ENCODE measurements at places on chromosomes 12 and 14.

- DNase-seq, result no peak
These were observed 956.7 kb upstream of the SEL1L start for GRCh38 chr14:82490397-82490796.

DNA sequence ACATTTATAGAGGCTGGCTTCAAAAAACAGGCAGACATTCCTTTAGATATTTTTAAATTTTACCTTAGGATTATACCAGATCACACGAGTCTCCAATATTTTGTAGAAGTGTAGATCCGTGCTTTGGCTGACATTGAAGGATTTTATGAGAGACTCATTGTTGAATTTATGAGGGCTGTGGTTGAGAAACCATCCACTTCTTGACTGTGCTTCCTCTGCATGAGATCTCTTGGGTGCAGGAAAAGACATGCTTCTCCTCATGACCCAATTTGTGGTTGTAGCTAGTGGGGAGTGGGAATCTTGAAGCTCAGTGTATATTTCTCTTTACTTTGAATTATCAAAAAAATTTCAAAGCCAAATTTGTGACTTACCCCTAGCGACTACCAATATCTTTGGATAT lies 36.7 kb upstream of the NKX2-8 start:
- no peak for DNase-seq

- DNase-seq, result no peak
These were observed 135.3 kb downstream of the FGD4 start for GRCh38 chr12:32534698-32535097.

- DNase-seq, result no peak
These were observed 37.8 kb downstream of the SLC6A15 start for GRCh38 chr12:84874825-84875139.

- DNase-seq, result peak; percentile 5
These were observed 122.9 kb downstream of the MYRFL start for GRCh38 chr12:69947897-69948296.

GRCh38 chr12:115597157-115597712 lies 680.3 kb downstream of the MED13L start:
- peak; percentile 60 for DNase-seq

GRCh38 chr12:92612611-92613010 lies 90.2 kb upstream of the PLEKHG7 start:
- DNase-seq, result no peak

DNA sequence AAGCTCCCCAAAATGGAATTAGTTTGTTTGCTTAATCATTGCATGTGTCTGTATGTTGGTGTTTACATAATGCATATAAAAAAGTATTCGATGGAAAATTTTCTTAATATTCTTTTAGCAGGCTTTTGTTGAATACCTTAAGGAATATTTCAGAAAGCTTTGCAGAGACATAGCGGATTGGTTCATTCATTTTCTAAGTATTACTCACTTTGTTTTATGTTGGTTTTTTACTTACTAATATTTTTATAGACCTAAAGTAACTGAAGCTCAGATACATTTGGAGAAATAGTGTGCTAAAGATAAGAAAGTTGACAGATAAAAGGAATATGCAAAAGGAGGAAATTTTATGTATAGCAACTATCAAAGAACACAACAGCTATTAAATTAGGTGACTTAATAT lies 191.0 kb downstream of the ERC1 start:
- peak; percentile 66 for DNase-seq

DNA sequence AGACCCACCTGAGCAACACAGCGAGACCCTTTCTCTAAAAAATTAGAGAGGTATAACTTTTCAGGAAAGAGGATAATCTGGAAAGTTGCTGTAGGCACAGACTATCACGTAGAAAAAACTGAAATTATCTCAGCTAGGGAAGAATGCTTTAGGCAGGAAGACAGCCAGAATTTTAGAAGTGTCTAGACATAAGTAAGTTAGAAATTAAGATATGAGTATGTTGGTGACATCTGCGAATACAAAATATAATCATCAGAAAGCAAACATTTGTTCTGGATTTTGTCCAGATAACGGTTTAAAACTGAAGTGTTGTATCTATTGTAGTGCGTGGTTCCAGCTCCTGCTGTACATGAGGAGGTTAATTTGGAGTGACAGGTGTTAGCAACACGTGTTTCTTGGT lies 123.2 kb downstream of the FBXL14 start:
- peak; percentile 78 for DNase-seq

DNA sequence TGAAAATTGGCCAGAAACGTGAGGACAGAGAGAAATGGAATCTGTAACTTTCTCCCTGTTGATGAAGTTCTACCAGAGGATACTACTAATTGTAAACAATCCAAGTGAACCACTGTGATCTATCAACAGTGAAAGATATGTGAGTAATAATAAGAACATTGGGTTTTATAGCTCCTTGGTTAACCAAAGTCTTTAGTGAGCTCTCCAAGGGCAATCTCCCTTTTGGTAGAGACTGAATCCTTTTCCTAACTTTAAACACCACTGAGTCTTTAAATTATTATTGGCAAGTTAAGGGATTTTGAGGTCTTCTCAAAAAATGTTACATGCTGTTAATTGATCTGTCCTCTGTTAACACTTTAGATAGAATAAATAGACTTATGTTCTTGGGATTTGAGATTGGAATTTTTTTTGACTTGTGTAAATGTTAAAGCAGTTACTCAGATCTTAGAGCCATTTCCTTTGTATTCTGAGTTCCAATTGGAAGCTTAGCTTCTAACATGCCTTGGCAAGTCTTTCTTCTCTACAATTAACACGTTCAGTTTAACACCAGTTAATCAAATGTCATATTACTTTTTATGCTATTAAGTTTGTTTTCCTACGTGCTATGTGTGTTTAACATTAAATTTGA lies 338.2 kb upstream of the DDHD1 start:
- DNase-seq, result peak; percentile 54

GRCh38 chr12:56104815-56105608 lies 653 bp downstream of the PA2G4 start:
- peak; percentile 21 for DNase-seq

DNA sequence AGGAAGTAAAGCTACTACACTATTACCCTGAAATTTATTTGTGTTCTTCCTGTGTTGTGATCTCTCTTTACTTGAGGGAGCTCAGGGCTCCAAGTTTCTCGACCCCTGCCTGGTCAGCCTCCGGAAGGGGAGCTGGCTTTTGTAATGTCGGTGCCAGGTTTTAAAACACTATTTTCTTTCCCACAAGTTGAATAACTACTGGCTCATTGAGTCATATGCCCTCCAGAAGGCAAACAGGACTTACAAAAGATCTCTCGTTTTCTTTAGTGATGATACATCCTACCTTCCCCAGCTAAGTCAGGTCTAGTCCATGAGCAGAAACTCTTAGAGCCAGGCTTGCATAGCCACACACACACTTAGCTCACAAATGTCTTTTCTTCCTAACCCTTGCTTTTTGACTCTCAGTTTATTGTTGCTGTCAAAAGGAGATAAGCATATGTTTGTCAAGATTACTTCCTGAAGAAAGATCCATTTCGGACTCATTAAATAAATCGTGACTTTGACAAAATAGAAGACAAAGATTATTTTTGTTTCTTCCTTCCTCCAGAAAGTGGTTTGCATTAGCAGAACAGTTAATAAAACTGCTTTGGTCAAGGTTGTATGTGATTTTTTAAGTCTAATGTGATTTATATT lies 209.8 kb upstream of the FLRT2 start:
- peak; percentile 25 for DNase-seq

DNA sequence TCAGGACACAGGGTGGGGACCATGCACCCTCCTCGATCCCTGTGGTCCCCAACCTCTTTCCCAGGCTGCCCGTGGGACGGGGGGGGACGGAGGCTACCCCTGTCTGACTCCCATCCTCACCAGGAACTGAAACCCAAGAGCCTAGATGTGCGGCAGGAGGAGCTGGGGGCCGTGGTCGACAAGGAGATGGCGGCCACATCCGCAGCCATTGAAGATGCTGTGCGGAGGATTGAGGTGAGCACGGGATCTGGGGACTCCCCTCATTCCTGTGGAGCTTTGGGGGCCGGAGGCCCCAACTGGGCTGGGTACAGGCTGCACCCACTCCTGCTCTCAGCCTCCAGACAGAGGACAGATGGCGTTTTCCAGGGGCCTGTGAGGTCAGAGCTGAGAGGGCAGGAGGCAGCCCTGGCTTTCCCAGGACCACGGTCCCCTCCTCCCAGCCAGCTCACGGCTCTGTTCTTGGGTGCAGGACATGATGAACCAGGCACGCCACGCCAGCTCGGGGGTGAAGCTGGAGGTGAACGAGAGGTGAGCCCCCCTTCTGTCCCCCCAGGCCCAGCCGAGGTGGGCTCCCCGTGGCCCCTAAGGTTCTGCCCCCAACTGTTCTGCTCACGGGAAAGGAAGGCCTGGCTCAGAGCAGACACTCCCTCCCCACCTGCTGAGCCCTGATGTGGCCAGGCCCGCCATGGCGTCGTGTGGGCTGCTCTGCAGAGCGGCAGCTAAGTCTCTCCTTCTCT lies 24.2 kb downstream of the HIP1R start:
- no peak for DNase-seq

DNA sequence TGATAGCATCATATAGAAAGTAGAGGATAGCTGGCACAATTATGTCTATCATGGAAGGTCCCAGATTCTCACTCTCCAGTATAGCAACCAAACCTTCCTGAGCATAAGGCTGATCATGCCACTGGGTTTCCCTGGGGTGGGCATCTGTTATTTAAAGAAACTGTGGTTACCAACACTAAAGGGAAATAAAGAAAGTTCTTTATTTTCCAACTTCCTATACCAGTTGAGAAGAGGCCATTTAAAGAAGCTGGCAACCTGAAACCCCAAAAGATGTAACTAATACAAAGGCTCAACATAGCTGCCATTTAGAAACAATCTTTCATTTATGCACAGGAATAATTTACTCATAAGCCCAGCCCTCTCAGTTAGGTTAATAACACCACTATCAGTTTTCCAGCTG lies 3.1 kb downstream of the BCAT1 start:
- no peak for DNase-seq

DNA sequence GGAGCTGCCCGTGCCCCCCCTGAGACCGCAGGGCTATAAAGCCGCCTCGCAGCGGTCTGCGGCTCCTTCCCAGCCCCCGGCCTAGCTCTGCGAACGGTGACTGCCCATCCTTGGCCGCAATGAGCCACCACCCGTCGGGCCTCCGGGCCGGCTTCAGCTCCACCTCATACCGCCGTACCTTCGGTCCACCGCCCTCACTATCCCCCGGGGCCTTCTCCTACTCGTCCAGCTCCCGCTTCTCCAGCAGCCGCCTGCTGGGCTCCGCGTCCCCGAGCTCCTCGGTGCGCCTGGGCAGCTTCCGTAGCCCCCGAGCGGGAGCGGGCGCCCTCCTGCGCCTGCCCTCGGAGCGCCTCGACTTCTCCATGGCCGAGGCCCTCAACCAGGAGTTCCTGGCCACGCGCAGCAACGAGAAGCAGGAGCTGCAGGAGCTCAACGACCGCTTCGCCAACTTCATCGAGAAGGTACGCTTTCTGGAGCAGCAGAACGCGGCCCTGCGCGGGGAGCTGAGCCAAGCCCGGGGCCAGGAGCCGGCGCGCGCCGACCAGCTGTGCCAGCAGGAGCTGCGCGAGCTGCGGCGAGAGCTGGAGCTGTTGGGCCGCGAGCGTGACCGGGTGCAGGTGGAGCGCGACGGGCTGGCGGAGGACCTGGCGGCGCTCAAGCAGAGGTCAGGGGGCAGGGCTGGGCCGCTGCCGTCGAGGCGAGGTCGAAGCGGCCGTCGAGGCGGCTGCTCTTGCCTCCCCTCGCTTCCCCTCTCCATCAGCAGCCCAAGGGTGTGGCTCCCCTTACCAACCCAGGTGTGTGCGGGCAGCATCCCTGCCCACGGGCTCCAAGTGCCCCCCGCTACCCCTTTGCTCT lies at the start of gene PRPH:
Gene PRPH (plus strand): TSS at position 66 of the 855 bp plus-strand sequence. CDS start 54 bp downstream, at position 120.
- no peak for DNase-seq

DNA sequence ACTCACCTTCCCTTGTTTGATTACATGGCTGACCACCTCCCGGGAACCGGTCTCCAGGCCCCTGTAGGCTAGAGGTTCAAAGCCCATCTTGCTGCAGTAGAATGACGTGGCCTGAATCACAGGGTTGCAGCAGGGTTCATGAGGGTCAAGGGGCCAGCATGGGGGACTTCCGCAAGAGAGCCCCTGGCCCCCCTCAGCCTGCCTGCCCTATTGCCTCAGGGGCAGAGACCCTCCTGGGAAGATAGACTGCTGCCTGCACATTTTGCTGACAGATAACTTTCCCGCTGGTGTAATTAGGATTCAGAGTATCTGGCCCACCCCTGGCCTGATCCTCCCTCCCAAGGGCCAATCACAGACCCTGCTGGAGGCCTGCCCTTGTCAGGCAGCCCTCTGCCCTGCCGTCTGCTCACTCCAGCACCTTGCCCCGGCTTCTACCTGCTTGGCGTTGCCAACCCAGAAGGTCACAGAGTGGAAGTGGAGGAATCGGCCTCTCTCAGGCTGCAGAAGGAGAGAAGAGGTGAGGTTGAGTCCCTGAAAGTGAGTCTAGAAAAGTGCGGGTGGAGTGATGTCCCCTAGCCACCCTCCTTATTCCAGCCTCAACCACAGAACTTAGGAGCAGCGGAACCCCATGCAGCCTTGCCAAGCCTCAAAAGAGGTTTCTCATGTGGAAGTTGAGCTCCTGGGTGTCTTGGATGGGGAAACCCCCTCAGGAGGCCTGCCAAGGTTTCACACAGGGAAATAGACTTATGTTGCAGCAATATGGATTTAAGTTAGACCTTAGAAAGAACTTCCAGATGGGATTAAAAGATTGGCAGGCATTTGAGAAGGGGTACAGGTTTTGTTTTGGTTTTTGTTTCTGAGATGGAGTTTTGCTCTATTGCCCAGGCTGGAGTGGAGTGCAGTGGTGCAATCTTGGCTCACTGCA lies 1.1 kb downstream of the HPD start:
- DNase-seq, result no peak

GRCh38 chr14:100772607-100773165 lies 46.0 kb downstream of the DLK1 start:
- no peak for DNase-seq

DNA sequence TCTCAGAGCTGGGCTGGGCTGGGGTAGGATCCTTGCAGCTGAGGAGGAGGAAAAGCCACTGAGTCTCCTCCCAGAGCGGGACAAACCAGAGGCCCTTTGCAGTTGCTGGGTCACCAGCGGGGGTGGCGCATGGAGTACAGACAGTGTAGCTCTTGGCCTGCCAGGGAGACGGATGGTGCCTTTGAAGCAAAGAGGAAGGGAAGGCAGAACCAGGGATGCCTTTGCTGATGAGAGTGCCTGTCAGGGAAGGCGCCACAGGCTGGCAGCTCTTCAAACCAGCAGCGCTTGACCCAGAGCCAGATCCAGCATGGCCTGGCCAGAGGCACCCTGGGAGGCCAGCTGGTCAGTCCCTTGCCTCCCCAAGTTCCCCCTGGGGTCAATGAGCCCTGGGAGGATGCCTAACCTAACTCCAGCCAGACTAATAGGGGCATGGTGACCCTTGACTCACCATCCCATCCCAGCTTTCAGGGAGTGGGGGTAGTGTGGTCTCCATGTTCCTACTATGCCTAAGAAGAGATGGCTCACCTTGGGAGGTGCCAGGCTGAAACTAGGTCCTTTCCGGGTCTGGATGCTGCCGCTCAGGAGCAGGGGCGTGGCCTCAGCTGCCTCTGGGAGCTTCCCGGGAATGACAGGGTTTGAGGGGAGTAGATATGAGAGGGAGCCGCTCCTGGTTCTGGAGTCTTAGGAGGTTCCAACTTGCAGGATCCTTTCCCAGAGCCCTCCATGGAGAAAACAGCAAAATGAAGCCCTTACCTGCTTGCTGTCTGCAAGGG lies 19.8 kb downstream of the VASH1 start:
- no peak for DNase-seq

Data from fibroblast of skin of back (primary cell).